Mesenchymal stem cell (in vitro differentiated cells and primary cell): ENCODE measurements at places on chromosomes 5 and 9.
A peak's percentile ranks its signal among the peaks of the same experiment; 100 is the strongest.

DNA sequence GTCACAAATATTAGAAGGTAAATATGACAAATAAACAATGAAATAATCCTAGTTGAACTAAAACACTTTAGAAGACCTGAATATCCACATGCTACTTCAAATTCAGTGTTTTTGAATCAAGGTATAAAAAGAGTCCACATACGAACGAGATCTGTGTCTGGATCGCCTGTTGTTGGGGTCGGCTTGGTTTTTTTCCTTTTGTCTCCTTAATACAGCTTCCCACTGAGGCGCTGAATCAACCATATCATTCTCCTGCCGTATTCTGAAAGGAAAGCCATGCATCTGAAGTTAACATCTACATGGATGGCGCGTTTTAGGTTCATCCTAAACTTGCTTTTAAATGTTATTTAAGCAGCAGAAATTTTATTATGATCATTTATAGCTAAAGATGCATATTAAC, 235.2 kb downstream of the EPB41L4A start:
- no peak for DNase-seq

DNA sequence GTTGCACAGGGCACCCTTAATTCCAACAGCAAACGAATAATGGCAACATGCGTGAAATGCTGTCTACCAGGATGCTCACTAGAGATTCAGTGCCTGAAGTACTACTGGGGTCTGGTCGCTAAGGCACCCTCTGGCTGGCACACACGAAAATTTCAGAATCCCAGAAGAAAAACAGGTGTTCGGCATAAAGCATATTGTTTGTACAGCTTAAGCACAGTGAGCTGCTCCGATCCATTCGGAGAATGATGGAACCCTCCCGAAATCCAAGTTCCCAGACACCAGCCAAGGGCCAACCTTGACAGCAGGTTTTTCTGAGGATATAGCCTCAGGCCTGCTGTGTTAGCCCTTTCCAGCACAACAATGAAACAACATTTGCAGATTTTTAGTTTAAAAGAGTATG, 61.4 kb upstream of the ALDH1B1 start:
- no peak for DNase-seq

DNA sequence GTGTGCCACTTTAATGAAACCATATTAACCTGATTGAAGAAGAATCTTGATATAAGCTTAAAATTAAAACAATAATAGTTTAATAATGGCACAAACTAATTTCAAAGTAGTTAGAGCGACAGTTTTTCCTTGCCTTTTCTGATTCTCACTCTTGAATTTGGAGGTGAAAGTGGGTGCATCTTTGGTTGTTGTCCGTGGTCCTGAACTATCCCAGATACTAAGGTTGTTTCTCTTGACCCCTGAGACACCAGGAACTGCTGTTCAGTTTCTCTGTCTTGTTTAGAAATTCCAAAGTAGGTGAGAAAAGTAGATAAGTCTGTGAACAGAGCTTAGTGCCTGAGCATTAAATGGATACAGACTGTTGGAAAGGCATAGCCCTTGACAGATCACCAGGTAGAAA, 274.7 kb downstream of the FBXL7 start:
- DNase-seq: no peak

DNA sequence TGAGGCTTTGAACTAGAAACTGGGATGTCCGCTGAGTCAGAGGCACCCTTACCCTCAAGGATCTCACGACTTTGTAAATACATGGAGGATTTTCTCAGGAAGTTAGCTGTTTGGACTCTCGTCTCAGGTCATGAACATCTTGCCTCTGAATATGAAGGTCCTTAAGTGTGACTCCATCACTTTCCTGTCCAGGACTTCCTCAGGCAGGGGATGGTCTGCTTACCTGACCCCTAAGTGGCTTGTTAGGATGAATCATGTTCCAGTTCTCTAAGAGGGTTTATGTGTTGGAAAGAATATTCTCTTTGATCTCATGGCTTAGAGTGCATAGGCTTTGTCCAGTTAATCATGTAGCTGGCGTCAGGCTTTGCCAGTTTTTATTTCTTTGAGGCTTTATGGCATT, 511.7 kb upstream of the KLF4 start:
- peak; percentile 46 for DNase-seq

GRCh38 chr5:82987188-82987587, 90.0 kb downstream of the TMEM167A start:
- DNase-seq: no peak

DNA sequence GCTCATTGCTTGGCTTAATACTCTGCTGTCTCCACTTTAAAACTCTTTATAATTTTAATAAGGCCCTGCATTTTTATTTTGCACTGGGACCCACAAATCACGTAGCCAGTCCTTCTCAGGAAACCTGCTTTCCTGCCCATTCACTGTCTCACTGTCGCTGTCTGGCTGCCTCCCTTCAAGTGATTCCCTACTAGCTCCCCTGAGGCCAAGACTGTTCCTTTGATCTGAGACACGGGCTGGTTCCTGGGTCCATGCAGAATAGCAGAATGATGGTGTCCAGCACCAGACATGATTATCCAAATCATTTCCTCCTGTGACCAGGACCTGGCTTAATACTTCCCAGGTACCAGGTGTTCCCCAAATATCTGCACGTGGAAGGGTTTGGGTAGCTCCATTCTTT, 597.1 kb upstream of the KLF4 start:
- no peak for DNase-seq

DNA sequence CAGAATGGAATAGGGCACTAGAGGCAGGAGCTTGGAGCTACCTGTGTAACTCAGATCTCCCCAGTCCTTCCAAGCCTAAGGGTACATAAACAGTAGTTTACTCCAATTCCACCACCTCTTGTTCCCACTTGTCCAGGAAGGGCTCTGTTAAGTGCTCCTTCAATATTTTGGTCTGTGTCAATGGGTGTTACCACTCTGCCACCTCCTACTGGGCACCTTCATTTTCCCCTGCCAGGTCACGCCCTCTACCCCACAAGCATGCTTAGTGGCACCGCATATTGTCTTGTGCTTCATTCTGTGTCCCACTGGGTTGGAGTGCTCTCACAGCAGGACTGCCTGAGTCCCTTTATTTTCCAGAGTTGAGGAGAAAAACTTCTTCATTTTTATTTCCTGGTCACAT, 459.8 kb downstream of the ARHGEF28 start:
- no peak for DNase-seq

- DNase-seq: peak; percentile 91
Observed at GRCh38 chr9:100411472-100412283, 15.3 kb upstream of the MSANTD3 start.

GRCh38 chr5:40676613-40677343, 2.9 kb upstream of the PTGER4 start:
- DNase-seq: peak; percentile 59

GRCh38 chr9:20649381-20649780, 27.1 kb upstream of the MLLT3 start:
- no peak for DNase-seq

DNA sequence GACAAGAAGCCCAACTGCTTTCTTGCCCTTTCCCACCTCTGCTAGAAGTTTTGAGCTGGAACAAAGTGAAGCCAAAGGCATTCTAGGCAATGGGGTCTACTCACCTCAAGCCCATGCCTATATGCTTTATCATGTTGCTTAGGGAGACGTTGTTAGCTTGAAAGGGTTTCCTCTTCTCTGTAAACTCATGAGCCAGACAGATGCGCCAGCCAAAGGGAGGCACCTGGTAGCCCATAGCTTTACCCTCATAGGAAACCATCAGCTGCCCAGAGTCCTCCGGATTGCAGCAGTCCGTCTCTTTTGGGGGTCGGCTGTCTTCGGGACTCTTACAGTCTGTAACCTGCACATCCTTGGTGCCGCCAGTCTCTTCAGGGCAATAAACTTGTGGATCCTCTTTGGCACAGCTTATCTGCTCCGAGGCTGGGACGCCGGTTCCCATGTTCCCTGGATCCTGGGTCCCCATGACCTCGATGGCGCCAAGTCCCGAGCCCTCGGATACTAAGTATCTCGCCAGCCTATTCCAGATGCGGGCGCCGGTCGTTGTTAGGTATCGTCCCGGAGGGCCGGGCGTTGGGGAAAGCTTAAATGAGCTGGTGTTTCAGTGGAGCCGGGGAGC, 678 bp downstream of the GBA2 start:
- peak; percentile 29 for DNase-seq

GRCh38 chr9:127903557-127904475, 4.4 kb upstream of the ST6GALNAC6 start:
- DNase-seq: peak; percentile 51

GRCh38 chr5:35810601-35811000, 46.1 kb upstream of the IL7R start:
- DNase-seq: no peak

GRCh38 chr5:98786191-98786853, 12.9 kb downstream of the RGMB start:
- no peak for DNase-seq
